ENCODE measurements at places on chromosomes 6 and 20.
A peak's percentile ranks its signal among the peaks of the same experiment; 100 is the strongest.

GRCh38 chr6:145147559-145147958, 587.8 kb downstream of the EPM2A start:
- no peak for DNase-seq

DNA sequence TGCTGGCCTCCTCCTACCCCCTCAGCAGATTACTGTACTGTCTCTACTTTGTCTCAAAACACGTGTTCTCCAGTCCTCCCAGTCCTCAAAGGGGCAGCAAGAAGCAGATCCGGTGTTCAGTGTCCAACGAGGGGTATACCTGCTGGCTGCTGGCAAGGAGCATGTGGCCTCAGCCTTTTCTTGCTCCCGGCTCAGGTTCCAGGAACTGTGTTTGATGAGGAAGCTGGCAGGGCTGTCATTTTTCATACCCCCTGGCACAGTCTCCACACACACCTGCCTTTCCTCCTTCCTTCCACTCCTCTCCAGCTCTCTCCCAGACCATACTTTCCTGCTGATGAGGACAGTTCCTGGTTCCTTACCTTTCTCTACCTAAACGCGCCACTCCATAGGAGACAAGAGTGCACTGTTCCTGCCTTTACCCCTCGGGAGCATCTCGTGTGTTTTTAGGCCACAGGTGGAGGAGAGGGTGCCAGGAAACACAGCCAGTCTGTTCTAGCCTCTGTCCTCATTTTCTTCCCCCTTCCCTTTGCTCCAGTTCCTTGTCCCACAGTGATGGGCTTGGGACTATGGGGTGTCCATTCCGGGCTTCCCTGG, 77.2 kb downstream of the SSR1 start:
- no peak for DNase-seq

- no peak for DNase-seq
Observed at GRCh38 chr6:99195986-99196655, 153.4 kb downstream of the FAXC start.

DNA sequence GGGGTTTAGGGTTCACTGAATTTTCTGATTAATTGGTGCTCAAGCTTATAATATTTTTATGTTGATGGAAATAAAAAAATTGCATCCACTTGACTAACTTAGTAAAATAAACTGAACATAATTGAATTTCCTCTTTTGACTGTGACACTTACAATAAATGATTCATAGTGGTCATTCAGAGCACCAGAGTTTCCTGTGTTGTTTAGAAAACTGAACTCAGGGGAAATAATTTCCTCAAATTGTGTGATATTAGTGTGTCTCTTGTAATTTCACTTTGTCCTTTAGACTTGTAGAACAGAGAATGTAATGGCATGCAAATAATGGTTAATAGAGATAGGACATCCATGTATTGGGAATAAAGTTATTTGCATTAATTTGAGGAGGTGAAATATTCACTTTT, 319.7 kb upstream of the MAN1A1 start:
- no peak for DNase-seq

- DNase-seq: no peak
Observed at GRCh38 chr6:148814082-148814790, 67.4 kb downstream of the UST start.

- DNase-seq: no peak
Observed at GRCh38 chr6:71621918-71622519, 264.3 kb upstream of the RIMS1 start.

- DNase-seq: no peak
Observed at GRCh38 chr20:38249536-38250310, 10.8 kb downstream of the KIAA1755 start.

DNA sequence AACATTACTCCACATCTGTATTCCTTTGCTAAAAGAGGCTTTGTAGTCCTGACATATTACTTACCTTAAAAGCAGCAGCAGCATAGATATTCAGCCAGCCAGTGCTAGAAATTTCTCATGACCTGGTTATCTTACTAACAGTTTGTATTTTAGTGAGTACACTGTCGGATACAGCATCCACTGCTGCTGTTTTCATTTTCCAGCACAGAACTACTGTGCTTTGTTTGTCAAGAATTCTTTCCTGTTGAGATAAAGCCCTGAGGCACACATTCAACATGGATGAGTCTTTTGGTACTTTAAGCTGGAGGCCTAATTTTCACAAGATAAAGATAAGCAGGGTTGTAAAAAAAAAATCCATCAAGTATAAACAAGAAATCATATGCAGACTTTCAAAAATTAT, 311.2 kb upstream of the OPRM1 start:
- DNase-seq: no peak

DNA sequence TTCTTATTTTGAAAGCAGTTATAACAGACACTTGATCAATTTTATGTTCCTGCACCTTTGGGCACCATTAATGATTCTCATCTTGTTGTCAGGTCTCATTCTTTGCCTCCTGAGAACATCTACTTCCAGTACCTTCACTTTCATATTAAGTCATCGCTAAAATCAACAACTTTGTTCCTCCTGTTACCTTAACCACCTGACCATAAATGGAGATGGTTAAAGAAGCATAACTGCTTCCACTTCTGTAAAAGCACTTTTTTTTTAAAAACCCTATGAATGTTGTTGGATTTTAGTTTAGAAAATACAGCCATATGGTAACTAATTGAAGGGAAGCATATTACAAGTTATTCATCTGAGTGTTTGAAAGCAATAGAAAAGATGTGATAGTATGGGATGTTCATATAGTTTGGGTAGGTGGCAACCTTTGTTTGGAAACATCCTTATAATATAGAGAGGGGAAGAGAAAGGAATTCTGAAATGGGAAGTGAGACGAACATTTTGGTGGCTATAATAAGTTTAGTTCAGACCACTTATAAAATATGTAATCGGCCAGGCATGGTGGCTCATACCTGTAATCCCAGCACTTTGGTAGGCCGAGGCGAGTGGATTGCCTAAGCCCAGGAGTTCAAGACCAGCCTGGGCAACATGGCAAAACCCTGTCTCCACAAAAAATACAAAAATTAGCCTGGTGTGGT, 53.9 kb downstream of the AFG1L start:
- DNase-seq: no peak

- no peak for DNase-seq
Observed at GRCh38 chr6:30700340-30700739, 9.6 kb upstream of the NRM start.

- no peak for DNase-seq
Observed at GRCh38 chr6:35605600-35605999, 83.1 kb downstream of the FKBP5 start.

- peak; percentile 4 for DNase-seq
Observed at GRCh38 chr6:10465629-10466499, 51.0 kb upstream of the TFAP2A start.

GRCh38 chr6:128167552-128167951, 266.7 kb upstream of the THEMIS start:
- DNase-seq: no peak

- DNase-seq: no peak
Observed at GRCh38 chr20:23881371-23881770, 1.8 kb upstream of the CST5 start.

- DNase-seq: peak; percentile 5
Observed at GRCh38 chr20:47150403-47151152, 205.9 kb downstream of the ZMYND8 start.

GRCh38 chr6:165854061-165854862, 191.2 kb upstream of the PDE10A start:
- no peak for DNase-seq

Measured in stimulated activated CD8-positive, alpha-beta memory T cell treated with anti-CD3 and anti-CD28 coated beads, Interleukin-15, amount 100 ng/mL, for 48 hours (primary cell).